ENCODE measurements at places on chromosomes 2 and 18.

DNA sequence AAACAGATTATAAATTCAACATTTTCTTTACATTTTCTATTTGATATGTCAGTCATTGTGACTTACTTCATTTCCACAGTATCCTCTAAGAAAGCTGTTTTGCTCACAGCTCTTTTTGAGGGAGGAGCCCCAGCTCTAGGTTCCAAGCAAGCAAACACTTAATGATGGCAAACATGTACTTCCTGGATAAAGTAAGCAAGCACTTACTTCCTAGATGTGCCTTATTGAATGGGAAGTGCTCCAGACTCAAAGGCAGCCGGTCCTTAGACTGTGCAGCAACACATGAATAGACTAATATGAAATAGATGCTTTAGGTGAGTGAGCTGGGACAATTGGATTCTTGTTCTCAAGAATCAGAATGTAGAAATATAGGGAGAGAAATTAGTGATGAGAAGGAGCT, 2149.8 kb upstream of the PIK3C3 start:
- no peak for DNase-seq

DNA sequence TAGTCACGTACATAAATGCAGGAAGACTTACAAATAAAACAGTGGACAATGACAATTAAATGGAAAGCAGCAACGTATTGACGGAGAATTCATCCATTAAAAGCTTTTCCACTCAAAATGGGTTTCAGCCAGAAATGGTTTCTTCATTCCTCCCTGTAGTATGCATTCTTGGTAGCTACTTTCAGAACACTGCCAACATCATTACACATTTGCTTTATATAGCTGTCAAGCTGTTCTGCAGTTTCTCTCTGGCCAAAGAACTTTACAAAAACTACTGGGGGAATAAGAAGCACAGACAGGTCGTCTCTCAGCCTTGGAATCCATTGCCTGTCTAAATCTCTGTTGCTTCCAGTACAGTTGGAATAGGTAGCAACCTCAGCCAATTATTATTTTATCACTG, 84.1 kb upstream of the NCKAP5 start:
- no peak for DNase-seq

- DNase-seq, result no peak
These were observed 15.0 kb upstream of the IL1A start for GRCh38 chr2:112798979-112799975.

GRCh38 chr2:222903234-222904220, 42.7 kb downstream of the ACSL3 start:
- no peak for DNase-seq

DNA sequence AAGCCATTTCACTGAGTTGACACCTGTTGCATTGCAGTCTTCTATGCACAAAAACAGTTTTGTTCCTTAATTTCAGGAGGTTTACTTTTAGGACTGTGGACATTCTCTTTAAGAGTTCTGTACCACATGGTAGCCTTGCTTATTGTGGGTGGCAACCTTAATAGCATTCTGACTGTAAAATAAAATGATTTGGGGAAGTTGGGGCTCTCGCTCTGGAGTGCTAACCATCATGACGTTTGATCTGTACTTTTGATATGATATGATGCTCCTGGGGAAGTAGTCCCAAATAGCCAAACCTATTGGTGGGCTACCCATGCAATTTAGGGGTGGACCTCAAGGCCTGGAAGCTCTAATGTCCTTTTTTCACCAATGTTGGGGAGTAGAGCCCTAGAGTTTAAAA, 3.4 kb downstream of the CTLA4 start:
- no peak for DNase-seq

GRCh38 chr2:17000184-17000482, 334.5 kb upstream of the CYRIA start:
- DNase-seq, result no peak

GRCh38 chr2:54589340-54590215, 133.5 kb downstream of the SPTBN1 start:
- DNase-seq, result no peak
